NCI-H510A treated with DMSO at 0.1 percent for 48 hours (cell line): ENCODE measurements at places on chromosomes 4 and X.
A peak's percentile ranks its signal among the peaks of the same experiment; 100 is the strongest.

GRCh38 chrX:41543025-41543424 is 95.9 kb downstream of the NYX start:
- DNase-seq: no peak

- DNase-seq: no peak
Measured at GRCh38 chr4:14247767-14248166, 620.2 kb upstream of the BOD1L1 start.

GRCh38 chr4:37058826-37059225 is 185.7 kb upstream of the NWD2 start:
- DNase-seq: no peak

GRCh38 chrX:148610328-148610698 is 109.9 kb downstream of the AFF2 start:
- no peak for DNase-seq

DNA sequence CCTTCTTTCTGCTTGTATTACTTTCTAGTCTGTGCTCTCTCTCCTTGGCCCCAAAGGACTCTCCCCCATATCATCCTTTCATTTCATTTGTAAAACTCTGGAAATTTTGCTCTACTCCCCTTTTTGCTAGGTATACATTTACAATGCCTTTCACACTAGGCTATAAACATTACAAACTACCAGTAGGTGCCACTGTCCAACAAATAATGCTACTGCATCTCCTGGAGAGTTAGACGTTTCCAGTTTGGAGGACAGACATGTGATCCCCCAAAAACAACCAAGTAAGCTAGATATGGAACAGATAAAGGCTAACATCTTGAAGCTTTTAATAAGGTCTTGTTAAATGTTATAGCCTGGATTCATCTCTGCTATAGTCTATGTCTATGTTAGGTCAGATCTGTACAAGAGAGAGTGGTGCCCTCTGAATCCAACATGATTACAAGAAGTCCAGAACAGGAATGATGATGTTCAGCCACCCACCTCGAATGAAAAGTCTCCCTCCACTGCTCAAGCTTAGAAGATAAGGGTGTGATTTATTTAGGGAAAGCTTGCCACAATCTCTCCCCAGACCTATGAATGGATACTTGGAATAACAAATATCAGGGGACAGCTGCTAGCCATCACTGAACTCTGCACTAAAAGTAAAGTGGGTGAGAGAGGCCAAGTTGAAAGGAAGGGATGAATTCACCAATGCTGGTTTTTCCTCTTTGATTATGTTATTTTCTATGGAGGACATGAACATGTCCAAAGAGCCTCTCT is 14.3 kb downstream of the CBR4 start:
- DNase-seq: no peak

DNA sequence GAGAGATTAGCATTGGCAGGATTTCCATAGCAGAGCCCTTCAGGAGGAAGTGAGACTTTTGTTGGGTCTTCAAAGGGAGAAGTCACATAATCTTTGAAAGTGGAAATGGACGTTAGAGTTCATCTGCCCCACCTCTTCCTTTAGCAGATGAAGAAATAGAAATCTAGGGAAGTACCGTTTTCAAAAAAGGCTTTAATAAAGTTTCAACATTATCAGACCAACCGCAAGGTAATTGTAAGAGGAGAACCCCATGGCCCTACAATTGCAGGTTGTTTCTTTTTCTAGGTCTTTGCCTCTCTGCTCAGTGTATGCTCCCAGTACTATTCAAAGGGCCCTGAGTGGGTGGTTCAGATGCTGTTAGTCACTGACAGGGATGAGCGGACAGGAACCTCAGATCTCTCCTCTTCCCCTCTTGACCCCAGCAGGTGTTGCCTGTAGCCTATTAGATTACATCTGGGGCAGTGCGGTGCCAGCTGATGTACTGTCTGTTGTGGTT is 48.6 kb upstream of the AP1S2 start:
- peak; percentile 9 for DNase-seq
